ENCODE measurements at places on chromosomes 7 and 10. TPM values are rescaled to one million over a fixed set of nuclear protein-coding genes. Genes with fewer than 3 reads are reported as not detected.
A peak's percentile ranks its signal among the peaks of the same experiment; 100 is the strongest.

GRCh38 chr10:53886325-53887300, 914.4 kb downstream of the PCDH15 start:
- DNase-seq = no peak

- DNase-seq = peak; percentile 51
These were observed 34.1 kb upstream of the NOBOX start for GRCh38 chr7:144437370-144438191.

GRCh38 chr10:77643795-77644468, 6.3 kb upstream of the KCNMA1 start:
- DNase-seq = no peak

GRCh38 chr10:50291261-50291850, 40.0 kb upstream of the ASAH2 start:
- no peak for DNase-seq

- no peak for DNase-seq
These were observed 122.1 kb upstream of the KMT2E start for GRCh38 chr7:104891949-104892348.

DNA sequence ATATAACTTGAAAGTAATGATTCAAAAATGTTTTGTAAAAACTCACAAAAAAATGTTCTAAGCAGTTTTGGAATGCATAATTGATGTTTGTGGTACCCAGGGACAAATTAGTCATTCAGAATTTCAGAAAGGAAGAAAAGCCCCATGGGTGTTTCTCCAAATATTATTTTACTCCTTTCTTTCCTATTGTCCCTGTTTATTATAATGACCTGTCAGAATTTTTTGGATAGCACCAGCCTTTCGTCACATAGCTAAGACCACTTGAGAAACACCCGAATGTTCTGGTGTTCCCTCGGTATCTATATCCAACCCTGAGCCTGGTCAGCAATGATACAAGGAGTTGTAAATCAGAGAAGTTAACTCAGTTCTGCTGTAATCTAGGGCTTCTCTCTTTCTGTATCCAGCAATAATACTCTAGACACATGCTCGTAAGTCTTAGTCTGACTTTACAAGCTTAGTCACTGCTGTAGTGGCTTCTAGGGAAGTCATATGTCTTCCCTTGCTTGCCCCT, 64.8 kb upstream of the MEOX2 start:
- DNase-seq = peak; percentile 81

DNA sequence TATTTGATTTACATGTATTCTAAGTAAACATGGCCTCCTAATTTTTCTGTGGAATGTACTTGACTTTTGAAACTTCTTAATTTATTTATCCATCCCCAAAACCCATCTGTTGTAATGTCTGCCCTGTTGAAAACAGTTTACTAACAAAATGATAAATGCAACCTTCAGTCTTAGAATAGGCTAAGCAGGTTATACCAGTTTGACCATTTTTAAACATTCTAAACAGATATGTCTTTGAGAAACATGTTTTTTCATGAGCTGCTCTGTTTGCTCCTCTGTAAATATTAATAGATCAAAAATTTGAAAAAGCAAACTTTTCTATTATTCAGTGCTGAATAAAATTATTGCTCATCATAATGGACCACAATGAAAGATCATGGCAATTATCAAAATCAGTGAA, 33.4 kb upstream of the NRBF2 start:
- no peak for DNase-seq

DNA sequence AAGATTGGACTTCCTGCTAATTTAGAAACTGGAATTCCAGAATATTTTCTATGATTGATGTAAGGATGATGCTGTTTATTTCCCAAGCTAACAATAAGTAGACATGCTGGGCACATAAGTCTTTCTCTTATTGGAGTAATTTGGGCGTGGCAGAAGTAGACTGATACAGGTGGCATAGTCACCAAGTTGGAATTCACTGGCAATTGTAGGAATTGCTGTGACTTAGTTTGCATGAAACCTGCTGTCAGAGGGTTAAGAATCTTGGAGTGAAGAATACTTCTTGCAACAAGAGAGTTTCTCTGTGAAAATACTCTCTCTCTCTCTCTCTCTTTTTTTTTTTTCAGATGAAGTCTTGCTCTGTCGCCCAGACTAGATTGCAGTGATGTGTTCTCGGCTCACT, 569.7 kb downstream of the REEP3 start:
- DNase-seq = no peak

GRCh38 chr10:2887391-2888070, 179.8 kb upstream of the PFKP start:
- DNase-seq = no peak

DNA sequence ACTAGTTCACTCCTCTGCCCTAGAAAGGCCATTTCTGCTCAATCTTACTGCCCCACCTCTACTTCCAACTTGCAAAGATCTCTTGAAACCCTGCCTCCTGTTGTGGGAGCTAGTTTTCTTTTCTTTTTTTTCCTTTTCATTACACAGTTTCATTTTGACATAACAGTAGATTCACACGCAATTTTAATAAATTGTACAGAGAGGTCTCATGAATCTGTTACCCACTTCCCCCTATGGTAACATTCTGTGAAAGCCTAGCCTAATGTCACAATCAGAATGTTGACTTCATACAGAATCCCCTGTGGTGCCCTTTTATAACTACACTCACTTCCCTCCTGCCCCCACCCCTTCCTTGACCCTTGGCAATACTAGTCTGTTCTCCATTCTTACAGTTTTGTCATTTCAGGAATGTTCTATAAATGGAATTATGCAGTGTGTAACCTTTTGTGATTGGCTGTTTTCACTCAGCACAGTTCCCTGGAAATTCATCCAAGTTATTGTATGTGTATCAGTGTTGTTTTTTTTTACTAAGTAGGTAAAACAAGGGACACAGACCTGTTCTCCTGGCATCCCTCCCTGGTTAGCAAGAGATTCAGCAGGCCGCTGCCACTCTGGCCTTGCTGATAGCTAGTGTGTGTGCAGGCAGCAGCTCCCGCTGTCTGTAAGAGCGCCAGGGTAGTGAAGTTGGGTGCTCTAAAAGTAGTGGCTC, 21.5 kb downstream of the CHST3 start:
- DNase-seq = peak; percentile 61

GRCh38 chr10:46030091-46030937, at the start of gene NCOA4:
Gene NCOA4, minus strand, starts transcription at chr10:46030623. Its CDS starts 13,943 bp downstream, at chr10:46016680.
- peak; percentile 98 for DNase-seq

DNA sequence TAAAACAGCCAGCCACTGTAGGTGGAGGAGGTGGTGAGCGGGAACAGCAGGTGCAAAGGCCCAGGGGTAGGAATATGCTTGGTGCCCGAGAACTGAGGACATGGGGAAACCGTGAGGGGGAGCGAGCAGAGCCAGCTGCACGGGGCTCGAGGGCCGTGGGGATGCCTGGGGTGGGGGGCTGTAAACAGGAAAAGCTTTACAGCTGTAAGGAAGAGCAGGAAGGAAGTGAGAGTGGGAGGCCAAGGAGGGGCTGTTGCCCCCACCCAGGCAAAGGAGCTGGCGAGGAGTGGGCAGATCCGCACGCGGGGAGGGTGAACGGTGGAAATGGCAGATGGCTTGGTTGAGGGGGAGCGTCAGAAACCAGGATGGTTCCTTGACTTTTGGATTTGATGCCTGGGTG, 34.4 kb downstream of the ZMIZ1 start:
- DNase-seq = no peak

DNA sequence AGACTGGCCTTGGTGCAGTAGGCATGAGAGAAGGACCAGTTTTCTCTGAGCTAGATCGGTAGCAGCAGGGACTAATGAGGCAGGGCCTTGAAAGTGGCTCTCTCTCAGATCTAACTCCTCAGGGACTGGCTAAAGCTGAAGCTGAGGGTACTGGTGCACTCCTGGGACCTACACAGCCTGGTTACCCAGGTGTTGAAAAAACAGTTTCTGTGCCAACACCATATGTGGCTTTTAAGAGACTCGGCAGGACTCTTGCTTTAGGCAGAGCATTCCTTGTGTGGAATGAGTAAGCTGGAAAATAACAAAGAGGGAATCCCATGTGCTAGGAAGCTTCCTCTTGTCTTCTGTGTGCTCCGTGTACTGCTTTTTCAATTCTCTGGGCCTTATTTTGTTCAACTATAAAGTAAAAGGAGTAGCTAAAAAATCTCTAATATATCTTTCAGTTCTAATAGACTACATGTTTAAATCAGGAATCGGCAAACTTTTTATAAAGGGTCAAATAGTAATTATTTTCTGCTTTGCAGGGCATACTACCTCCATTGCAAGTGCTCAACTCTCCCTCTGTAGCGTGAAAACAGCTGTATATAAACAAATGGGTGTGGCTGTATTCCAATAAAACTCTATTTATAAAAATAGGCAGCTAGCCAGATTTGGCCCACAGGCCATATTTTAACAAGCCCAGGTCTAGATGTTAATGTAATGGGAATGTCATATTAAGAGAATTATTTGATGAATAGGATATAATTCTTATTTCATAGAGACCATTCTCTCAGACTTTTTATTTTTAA, 186.1 kb upstream of the KAT6B start:
- peak; percentile 7 for DNase-seq

DNA sequence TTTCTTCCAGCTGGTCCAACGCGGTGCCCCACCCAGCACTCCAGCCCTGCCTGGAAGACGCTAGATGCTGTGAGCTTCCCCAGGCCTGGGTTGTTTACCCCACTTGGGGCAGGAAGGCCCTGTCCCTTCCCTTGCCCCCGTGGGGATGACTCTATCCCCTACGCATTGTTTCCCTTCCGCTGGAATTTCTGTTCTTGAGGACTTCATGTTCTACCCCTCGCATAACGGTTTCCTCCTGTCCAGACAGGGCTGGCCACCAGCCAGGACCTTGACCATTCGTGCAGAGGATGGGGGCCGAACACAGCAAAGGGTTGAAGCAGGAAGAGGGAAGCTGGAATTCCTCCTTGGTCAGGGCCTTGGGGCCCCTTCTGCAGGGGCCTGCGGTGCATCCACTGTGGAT, 14.7 kb upstream of the SERPINE1 start:
- no peak for DNase-seq

DNA sequence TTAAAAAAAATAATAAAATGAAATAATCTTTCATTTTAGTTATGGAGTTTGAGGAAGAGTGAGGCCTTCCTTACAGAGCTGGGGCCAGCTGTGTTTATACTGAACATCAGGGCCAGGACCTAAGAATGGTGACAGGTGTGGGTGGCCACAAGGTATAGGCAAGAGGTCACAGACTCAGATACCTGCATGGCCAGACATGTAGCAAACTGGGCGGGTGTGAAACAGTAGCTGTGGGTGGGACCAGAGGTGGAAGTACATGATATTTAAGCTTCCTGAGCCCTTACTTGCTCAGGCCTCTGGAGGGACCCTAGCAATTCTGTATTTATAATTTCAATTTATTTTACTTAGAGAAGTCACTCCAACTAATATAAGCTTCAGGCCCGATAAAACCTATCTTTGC, 27.7 kb upstream of the CAMK1D start:
- no peak for DNase-seq

DNA sequence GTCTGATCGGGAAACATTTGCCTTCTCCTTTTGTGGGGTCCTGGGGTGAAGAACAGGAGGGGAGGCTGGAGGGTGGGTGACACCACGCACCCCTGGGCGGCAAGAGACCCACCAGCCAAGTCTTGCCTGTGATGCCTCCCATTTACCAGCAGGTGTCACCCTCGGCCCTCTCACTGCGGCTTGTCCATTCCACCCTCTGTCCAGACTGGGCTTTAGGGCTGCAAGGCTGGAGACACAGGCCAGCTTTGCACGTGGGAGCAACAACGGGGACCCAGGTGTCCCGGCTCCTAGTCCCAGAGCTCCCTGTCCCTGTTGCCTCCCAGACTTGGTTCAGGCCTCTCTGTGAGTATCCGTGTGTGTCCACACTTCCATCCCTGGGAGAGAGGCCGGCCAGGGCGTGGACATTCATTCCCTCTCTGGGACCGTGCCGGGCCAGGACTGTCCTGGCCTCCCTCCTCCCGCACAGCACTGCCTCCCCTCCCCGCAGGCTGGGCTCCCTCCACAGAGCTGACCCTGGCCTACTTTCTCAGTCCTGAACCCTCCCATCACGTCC, 36.2 kb upstream of the GTF2IRD1 start:
- peak; percentile 85 for DNase-seq

DNA sequence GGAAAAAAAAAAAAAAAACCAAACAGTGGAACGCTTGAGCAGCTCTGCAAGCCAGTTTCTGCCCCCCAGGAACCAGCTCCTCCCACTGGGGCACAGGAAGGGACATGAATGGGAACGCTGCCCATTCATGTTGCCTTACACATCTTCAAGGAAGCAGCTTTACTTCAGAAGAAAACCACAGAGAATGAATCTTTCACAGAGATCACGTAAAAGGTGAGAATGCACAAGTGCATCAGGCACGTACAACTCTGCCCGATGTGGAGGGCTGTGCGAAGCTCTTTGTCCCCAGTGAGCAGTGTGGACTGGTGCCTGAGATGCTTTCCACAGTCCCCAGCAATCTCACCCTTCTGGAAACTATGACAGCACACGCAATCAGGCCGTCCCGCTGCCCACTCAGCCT, 106.2 kb downstream of the DLG5 start:
- DNase-seq = no peak

- DNase-seq = peak; percentile 45
These were observed 113.5 kb upstream of the IL6 start for GRCh38 chr7:22613496-22613895.

DNA sequence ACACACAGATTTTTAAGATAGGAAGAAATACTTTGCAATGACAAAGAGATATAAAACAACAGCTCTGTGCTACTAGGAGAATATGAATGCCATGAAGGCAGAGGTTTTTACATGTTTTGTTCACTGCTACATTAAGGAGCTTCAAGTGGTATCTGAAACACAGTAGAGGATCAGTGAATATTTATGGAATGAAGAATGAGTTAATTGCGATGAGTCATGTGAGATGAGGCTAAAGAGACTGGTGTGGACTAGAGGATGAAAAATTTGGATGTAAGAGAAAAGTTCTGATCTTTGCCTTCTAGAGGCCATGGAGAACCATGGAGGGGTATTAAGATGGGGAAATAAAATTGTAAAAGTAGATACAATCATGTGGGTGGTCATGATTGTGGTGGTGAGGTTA, 434.2 kb downstream of the PHTF2 start:
- no peak for DNase-seq

Gene ITGA8
- 12.2 TPM for polyA plus RNA-seq

Gene PTN
- polyA plus RNA-seq = 75.6 TPM

Gene CYP3A4
- 0.12 TPM for polyA plus RNA-seq

Gene SLIT1
- 0.43 TPM for polyA plus RNA-seq

Gene DNAH11
- 0.92 TPM for polyA plus RNA-seq

Gene CYP3A7
- not detected for polyA plus RNA-seq

Gene CAPZA2
- 211 TPM for polyA plus RNA-seq

Gene KCNH2
- polyA plus RNA-seq = 16.6 TPM

Gene CROT
- polyA plus RNA-seq = 10.2 TPM

Gene CSTF2T
- 27.7 TPM for polyA plus RNA-seq

Gene ATRNL1
- 0.85 TPM for polyA plus RNA-seq

Gene MLXIPL
- polyA plus RNA-seq = 0.13 TPM

Gene CRTAC1
- polyA plus RNA-seq = 0.64 TPM
